ENCODE measurements at places on chromosomes 3 and 15. TPM values are rescaled to one million over a fixed set of nuclear protein-coding genes. Genes with fewer than 3 reads are reported as not detected.

DNA sequence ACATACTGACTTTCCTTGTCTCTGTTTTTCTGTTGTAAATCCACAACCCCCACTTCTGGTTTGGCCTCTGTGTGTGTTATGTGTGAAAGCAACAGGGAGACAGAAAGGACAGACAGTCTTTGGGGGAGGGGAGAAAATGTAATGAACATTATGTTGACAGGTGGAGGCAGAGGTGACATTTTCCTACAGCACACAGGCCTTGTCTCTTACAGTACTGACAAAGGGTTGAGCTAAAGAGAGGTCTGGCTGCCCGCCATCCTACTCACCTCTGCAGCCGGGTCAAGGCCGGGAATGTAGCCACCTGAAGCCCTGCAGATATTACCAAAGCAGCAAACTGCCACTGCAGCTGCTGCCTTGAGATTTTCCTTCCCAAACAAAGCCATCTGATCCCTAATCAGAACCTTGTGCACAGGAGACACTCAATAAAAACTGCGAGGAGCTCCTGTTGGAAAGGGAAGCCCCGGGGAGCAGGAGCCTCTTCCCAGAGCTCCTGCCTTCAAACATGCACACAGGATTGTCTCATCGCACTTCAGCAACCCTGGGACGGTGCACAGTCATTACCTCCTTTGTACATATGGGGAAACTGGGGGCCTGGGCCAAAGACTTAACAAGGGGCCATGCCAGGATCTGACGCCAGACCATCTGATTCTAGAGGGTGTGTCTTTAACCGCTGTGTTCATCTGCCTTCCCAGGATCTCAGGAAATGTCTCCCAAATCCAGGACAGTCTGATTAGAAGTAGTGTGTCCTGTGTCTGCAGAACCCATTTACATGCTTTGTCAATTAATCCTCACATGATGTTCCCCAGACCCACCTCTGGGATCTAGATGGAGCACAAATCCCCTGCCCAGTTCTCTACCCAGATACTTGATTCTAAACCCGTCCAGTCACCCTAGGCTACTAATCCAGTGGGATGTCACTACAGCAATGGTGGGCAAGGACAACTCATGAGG lies 14.2 kb downstream of the MYO5C start:
- H3K27ac ChIP-seq, result no peak overlapping the region
- H3K36me3 ChIP-seq, result no peaks in the 10 kb centered on the region
- no peak for DNase-seq
- H3K4me1 ChIP-seq, result no peaks in the 10 kb centered on the region

DNA sequence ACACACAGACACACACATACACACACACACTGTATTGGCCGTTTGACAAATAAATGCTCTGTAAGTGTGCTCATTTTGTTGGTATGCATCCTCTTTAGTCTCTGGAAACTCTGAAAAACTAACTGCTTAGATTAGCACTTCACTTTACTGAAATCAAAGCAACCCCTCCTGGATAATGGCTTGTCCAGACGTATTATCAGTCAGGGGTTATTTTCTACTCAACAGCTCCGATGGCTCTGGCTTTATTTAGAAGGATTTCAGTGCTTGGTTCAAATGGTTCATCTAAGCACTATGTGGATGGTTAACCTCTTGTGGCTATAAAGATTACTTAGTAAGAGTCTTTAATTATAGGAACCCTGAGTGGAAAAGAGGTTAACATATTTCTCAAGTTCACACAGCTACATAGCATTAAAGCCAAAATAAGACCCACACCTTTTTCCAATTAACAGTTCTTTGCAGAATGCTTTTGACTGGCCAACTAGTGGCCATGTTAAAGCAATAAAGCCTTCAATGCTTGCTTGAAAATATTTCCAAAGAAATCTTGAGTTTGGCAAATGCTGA lies 516.1 kb upstream of the NAALADL2 start:
- no peaks in the 10 kb centered on the region for H3K4me1 ChIP-seq
- H3K27me3 ChIP-seq, result no peaks in the 10 kb centered on the region
- H3K27ac ChIP-seq, result no peak overlapping the region
- H3K4me3 ChIP-seq, result no peak overlapping the region

- no peaks in the 10 kb centered on the region for H3K27me3 ChIP-seq
- no peak overlapping the region for H3K27ac ChIP-seq
- no peaks in the 10 kb centered on the region for H3K36me3 ChIP-seq
- no peak overlapping the region for H3K4me3 ChIP-seq
- no peak for DNase-seq
- no peaks in the 10 kb centered on the region for H3K4me1 ChIP-seq
Observed at GRCh38 chr3:80094589-80094988, 326.8 kb upstream of the ROBO1 start.

DNA sequence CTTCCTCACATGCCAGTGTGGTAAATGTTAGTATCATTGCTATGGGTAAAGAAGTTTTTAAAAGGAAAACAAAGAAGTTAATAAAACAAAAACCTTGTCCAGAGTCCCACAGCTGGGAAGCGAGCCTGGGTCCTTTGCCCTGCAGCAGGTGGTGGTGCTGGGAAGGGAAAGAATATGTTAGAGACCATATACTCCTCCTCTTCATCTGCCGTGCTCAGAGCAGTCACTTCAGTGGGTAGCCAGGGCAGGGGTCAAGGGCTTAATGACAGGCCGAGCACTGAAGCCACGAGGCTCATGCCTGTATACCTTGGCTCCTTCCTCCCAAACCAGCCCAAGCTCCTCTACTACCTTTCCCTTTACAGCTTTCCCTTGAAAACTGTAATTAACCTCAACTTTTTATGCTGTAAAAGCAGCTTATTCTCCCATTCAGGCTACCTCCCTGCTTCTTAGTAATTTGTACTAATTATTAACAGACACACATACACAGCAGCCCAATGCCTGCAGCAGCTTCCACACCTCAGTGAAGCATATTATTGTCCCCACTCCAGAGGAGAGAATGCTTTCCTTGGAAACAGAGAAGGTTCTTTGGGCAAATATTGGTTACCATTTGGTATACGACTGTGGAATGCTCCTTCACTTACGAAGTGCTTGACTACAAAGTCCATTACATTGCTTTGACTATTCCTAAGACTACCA lies 362.1 kb downstream of the EPHB1 start:
- DNase-seq, result no peak
- H3K27ac ChIP-seq, result no peak overlapping the region
- H3K4me3 ChIP-seq, result no peak overlapping the region
- no peaks in the 10 kb centered on the region for H3K4me1 ChIP-seq
- H3K36me3 ChIP-seq, result no peaks in the 10 kb centered on the region
- no peaks in the 10 kb centered on the region for H3K27me3 ChIP-seq

PLCH1 gene
- 0.26 TPM for total RNA-seq

DNA sequence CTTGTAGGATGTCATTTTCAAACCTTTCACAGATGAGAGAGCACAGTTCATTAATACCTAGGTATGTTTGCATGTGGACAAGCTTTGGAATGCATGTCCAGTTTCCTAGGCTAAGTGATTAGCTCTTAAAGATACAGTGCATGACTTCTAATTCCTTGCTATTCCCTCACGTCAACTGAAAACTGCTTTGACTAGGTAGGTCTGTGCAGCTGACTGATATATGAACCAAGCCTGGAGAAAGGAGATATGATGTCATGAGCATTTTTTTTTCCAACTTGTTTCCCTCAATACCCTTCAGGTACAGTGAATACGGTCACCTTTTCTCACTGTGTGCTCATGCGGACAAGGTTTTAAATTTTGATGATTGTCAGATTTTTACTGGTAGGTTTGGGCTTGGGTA lies 41.6 kb upstream of the TASOR start:
- no peak overlapping the region for H3K27ac ChIP-seq
- no peak overlapping the region for H3K4me3 ChIP-seq
- no peak for DNase-seq
- H3K4me1 ChIP-seq, result no peaks in the 10 kb centered on the region
- peaks cover 45% of the 10 kb centered on the region for H3K36me3 ChIP-seq
- H3K27me3 ChIP-seq, result no peaks in the 10 kb centered on the region

DNA sequence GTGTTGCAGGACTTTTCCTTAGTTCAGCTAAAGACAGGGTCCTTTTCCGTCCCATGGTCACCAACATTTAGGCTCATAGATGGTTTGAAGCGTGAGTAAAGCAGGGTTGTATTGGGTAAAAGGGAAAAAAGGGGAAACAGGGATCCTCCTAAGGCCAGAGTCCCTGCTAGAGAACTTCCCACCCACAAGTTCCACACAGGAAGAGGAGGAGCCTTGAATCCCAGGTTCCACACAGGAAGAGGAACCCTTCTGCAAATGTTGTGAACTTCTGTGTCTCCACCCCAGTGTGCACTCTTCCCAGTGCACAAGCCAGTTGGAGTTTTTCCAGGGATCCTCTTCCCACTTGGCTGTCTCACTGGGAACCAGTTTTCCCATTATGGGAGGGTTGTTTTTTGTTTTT lies 27.6 kb upstream of the ATP8B4 start:
- no peak overlapping the region for H3K27ac ChIP-seq
- no peaks in the 10 kb centered on the region for H3K36me3 ChIP-seq
- no peaks in the 10 kb centered on the region for H3K4me1 ChIP-seq

DNA sequence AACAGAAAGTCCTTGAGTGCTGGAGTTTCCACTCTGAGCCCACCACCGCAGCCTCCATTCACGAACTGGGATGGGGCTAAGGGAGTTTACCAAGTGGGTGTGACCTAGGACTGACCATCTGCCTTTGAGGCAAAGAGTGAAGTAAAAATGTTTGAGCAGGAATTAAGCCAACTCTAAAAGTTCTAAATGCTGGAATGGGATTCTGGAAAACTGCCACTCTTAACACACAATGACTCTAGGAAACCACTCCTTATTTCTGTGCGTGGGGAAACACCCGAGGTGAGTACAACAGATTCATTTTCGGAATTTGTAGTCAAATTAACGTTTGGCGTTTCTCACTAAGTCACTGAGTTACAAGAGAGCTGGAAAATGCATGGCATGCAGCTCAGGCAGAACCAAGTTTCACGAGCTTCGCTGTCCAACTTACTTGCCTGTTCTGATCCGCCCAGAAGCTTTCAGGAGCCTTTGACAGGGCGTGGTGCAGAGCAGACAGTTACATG lies 31.6 kb downstream of the ISL2 start:
- DNase-seq, result no peak
- H3K36me3 ChIP-seq, result no peaks in the 10 kb centered on the region
- H3K4me3 ChIP-seq, result no peak overlapping the region
- no peaks in the 10 kb centered on the region for H3K27me3 ChIP-seq
- no peaks in the 10 kb centered on the region for H3K4me1 ChIP-seq

GRCh38 chr3:169390271-169390670 lies 273.2 kb downstream of the MECOM start:
- H3K36me3 ChIP-seq, result no peaks in the 10 kb centered on the region
- H3K27me3 ChIP-seq, result no peaks in the 10 kb centered on the region
- no peaks in the 10 kb centered on the region for H3K4me1 ChIP-seq
- no peak for DNase-seq
- H3K27ac ChIP-seq, result no peak overlapping the region

- H3K4me1 ChIP-seq, result no peaks in the 10 kb centered on the region
- no peak for DNase-seq
- H3K27me3 ChIP-seq, result no peaks in the 10 kb centered on the region
Observed at GRCh38 chr3:179083977-179084376, 12.4 kb upstream of the ZMAT3 start.

DNA sequence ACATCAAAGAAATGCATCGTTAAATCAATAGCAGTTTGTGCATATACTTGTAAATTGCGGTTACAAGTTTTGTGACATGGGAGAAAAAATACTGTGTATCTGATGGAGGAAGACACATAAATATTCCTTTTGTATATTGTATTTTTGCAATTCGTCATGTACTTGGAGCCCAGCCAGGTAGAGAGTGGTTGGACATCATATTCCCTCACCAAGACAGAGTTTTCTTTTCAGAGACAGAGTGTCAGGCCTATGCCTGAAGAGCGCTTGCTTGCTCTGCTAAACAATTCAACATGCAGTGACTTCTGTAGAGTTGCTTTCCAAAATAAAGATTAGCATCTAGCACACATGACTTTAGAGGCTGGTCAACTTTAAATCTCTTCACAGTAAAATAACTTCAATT lies 24.8 kb upstream of the MEIS2 start:
- no peak overlapping the region for H3K27ac ChIP-seq
- no peak for DNase-seq
- H3K4me3 ChIP-seq, result no peak overlapping the region
- no peaks in the 10 kb centered on the region for H3K27me3 ChIP-seq
- H3K36me3 ChIP-seq, result no peaks in the 10 kb centered on the region

GOLGA8S gene
- 0.14 TPM for total RNA-seq

PARP6 gene
- 70.7 TPM for total RNA-seq

DNA sequence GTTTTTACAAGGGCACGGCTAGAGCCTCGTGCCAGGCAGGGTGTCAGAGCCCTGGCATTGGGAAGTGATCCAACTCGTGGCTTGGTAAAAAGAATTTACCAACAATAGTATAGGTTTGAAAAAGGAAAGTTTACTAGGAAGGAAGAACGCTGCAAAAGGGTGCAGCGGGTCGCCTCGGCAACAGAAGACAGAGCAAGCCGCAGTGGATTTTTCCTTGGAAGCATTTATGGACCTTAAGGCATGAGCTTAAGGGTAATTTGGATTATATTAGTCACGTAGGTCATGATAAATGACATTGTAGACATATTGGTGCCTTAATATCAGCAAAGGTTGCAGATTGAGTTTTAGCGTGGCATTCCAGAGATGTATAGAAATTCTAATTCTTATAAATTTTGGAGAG lies 163.4 kb upstream of the PPP2R3A start:
- no peaks in the 10 kb centered on the region for H3K36me3 ChIP-seq
- no peaks in the 10 kb centered on the region for H3K27me3 ChIP-seq
- H3K27ac ChIP-seq, result no peak overlapping the region
- DNase-seq, result peak; percentile 24

DNA sequence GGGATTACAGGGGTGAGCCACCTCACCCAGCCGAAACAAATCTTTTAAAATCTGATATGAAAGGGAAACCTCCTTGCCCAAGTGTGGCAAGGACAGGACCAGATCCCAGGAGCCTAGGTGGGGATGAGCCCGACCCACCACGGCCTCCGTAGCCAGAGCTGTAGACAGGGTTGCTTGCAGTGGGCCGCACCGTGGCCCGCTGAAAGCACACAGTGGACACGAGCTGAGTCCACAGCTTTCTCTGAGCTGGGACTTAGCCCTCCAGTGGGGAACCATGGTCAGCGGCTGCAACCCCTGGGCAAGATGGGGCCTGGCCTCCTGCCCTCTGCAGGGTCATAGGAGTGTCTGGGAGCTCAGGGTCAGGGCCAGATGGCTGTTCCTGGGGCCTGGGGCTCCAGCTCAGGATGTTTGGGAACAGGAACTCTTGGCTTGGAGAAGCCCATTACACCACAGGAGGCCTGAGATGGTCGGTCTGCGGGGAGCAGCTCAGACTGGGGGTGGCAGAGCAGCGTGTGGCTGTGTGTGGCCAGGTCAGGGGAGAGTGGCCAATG lies 24.7 kb downstream of the GP9 start:
- H3K4me1 ChIP-seq, result peaks cover 5% of the 10 kb centered on the region
- DNase-seq, result no peak
- H3K27me3 ChIP-seq, result no peaks in the 10 kb centered on the region

DNA sequence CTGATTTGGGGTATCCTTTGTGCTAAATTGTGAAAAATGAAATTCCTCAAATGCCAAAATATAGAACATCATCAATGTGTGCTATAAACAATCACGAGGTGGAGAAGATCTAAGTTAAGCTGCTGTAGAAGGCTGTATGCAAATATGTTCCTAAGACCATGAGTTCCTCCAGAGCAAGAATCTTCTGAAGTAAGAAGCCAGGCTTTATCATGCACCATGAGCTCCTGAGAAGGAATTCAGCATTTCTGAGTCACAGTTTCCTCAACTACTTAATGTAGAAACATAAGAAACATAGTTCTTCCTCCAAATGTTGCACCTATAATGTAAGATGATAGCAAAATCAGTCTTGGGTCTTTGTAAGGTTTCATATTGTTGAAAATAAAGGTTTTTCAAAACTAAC lies 241.7 kb upstream of the MDFIC2 start:
- H3K4me3 ChIP-seq, result no peak overlapping the region
- no peaks in the 10 kb centered on the region for H3K27me3 ChIP-seq
- no peaks in the 10 kb centered on the region for H3K36me3 ChIP-seq
- no peak for DNase-seq
- H3K27ac ChIP-seq, result no peak overlapping the region
